ENCODE measurements at places on chromosomes 12 and 14.
A peak's percentile ranks its signal among the peaks of the same experiment; 100 is the strongest.

DNA sequence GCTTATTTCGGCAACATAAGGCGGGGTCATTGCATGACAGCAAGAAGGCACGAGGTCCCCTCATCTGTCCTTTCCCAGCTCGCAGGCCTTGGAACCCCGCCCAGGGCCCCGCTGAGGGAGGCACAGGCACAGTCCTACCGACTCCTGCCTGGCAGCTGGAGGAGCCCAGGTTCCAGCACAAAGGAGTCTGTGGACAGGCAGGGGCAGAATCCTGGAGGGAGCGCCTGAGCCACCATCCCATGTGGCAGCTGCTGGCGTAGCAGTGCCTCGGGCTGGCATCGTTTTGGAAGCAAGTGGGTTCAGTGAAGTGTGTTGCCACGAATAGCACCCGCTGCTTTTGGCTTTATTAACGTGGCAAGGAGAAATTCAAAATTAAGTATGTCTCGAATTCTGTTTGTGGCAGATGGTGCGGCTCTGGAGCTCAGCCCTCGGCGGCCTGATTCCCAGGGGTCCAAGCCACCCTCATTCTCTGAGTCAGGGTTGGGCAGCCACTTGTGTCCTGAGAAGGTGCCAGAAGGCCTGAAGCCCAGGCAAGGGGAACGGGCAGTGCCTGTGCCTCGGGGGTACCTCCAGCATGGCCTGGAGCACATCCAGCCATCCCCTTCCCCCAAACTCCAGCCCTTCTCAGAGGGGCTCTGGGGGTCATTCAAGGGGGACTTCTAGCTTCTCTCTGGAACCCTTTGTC is 35.9 kb downstream of the SLC8B1 start:
- peak; percentile 81 for DNase-seq

DNA sequence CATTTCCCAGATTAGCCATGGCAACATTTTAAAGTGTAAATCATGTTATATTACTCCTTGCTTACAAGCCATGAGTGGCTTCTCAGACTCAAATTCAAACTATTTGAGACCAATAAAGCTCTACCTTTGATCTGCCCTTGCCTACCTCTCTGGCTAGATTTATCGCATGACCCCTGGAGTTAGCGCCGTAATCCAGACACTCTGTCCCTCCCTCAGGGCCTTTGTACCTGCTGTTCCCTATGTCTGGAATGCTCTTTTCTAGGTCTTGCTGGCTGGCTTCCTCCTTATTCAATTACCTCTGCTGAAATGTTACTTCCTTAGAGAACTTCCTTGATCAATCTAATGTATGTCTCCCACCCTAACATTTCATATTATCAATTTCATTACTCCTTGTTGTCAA is 16.3 kb downstream of the SIX4 start:
- DNase-seq = no peak

DNA sequence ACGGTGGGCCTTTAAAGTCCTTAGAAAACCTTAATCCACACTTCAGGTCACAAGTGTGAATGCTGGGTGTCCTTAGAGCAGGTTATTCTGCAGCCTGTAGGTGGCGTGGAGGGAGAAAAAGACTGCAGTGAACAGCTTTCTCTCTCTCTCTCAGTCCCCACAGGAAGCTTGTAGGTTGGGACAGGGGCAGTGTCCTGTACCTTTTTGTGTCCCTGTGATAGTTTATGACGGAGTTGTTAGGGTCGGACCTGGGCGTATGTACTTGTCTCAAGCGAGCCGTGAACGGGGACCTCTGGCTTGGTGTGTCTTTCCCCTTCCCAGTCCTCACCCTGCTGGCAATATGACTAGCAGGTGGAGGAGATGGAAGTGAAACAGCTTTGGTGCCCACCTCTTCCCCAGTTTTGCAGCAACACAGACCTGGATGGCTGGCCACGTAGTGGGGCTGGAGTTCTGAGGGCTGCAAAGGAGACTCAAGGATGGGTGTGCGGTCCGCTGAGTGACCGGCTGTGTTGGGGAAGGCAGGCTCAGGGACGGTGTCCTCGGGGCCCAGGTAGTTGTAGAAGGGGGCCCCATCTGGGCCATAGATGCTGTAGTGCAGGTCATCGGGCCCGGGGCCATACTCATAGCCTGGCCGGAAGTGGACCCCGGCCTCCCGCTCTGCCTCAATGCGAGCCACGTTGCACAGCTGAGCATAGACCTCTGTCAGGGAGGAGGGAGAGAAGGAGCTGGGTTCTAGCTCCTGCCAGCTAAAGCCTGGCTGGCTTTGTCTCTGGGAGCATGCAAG is 8.9 kb downstream of the ISCA2 start:
- DNase-seq = no peak

- DNase-seq = no peak
These were observed 18.2 kb downstream of the BICDL1 start for GRCh38 chr12:120007272-120007671.

DNA sequence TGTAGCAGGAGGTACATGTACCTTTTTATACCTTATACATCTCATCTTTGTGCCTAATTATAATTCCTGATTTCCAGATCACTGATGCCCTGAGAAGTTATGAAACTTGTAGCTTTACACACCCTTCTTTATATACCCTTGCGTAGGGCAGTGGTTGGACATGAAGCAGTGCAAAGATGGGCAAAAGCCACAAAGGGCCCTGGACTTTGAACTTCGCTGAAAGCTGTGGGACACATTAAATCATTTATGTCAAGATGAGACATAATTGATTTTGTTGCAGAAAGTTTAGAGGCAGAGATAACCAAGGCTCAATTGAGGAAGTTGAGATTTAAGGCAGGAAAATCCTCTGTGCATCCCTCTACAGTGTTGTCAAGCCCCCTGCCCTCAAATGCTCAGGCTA is 170.0 kb downstream of the SLC2A13 start:
- DNase-seq = no peak

GRCh38 chr14:95063391-95063790 is 93.9 kb downstream of the DICER1 start:
- DNase-seq = no peak

All from DMS 273 treated with DMSO at 0.1 percent for 48 hours (cell line).